Smooth muscle cell of the coronary artery (primary cell): ENCODE measurements at places on chromosomes 13 and 19. TPM values are rescaled to one million over a fixed set of nuclear protein-coding genes. Genes with fewer than 3 reads are reported as not detected.

ZNF878 gene
- 0.23 TPM in 2 replicates for total RNA-seq

POLR1G gene
- total RNA-seq: 2.8 and 7.7 TPM in 2 replicates

ZNF534 gene
- total RNA-seq: 0.08 TPM in 1 of 2 replicates, not detected in the other

ERICH6B gene
- not detected in 2 replicates for total RNA-seq

HCST gene
- total RNA-seq: 0.60 and 4.6 TPM in 2 replicates

PPFIA3 gene
- total RNA-seq: 1.3 and 2.1 TPM in 2 replicates

KLF1 gene
- total RNA-seq: 0.12 TPM in 1 of 2 replicates, not detected in the other

CYP2S1 gene
- 1.8 TPM in 1 of 2 replicates, not detected in the other for total RNA-seq

SSC5D gene
- 0.68 and 5.7 TPM in 2 replicates for total RNA-seq

GGACT gene
- 1.1 and 6.8 TPM in 2 replicates for total RNA-seq

YIPF2 gene
- 128 and 172 TPM in 2 replicates for total RNA-seq

DCLK1 gene
- total RNA-seq: 4.9 and 18.3 TPM in 2 replicates

PROZ gene
- not detected in 2 replicates for total RNA-seq

KLHL1 gene
- total RNA-seq: not detected in 2 replicates

ZNF90 gene
- 0.68 and 1.6 TPM in 2 replicates for total RNA-seq

ZNF100 gene
- total RNA-seq: 0.94 and 2.6 TPM in 2 replicates

MIA gene
- 0.35 TPM in 1 of 2 replicates, not detected in the other for total RNA-seq

GJB2 gene
- total RNA-seq: 0.82 TPM in 1 of 2 replicates, not detected in the other

ZNF223 gene
- total RNA-seq: 4.2 and 6.1 TPM in 2 replicates

VSIG10L gene
- 0.23 and 0.30 TPM in 2 replicates for total RNA-seq

ZNF175 gene
- 2.1 and 11.2 TPM in 2 replicates for total RNA-seq

PSG6 gene
- total RNA-seq: not detected in 2 replicates

ADGRE1 gene
- 0.08 TPM in 1 of 2 replicates, not detected in the other for total RNA-seq

TTYH1 gene
- total RNA-seq: not detected in 2 replicates

ZNF490 gene
- total RNA-seq: 6.4 and 6.8 TPM in 2 replicates

FGF14 gene
- under 0.01 TPM in 2 replicates for total RNA-seq

NLRP4 gene
- not detected in 2 replicates for total RNA-seq

CILP2 gene
- 0.08 and 0.12 TPM in 2 replicates for total RNA-seq

KIR3DL3 gene
- not detected in 2 replicates for total RNA-seq

HSD17B14 gene
- total RNA-seq: 5.3 and 8.8 TPM in 2 replicates

DACT3 gene
- total RNA-seq: 1.1 and 6.5 TPM in 2 replicates

C19orf81 gene
- total RNA-seq: not detected in 2 replicates
